Right renal pelvis (tissue), 4 donors: ENCODE measurements at places on chromosomes 5 and 9.

DNA sequence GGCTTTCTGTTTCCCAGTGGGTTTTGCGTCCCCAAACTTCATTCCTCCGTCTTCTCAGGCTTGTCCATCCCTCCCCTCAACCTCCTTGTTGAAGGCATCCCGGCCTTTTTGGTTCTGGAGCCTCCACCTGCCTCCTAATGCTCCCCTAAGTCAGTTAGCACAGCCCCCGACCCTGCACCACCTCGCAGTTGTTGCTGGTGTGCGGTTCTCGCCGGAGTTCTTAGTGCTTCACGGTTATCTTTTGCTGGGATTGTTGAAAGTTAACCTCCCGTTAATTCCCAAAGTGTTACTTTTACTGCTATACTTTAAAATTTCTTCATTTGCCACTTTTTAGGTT, 447 bp downstream of the UBLCP1 start:
- no peak for DNase-seq

DNA sequence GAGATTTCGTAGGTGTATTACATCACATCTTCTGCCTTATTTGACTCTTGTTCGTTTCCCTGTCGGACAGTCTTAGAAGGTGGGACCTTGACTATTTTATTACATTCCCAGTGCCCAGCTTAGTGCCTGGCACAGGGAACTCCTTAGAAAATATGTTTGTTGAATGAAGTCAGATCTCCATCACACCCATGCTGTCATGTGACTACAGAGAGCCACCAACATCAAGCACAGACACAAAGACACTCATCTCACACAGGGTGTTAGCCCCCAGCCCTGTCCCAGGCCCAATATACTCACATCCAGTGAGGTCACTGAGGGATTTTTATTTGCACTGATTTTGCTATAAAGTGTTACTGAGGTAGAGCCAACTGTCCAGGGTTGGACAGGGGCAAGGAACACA, 692 bp upstream of the SRA1 start:
- DNase-seq, result no peak

- no peak for DNase-seq
Observed at GRCh38 chr5:91957666-91958065, 574.5 kb upstream of the ARRDC3 start.

- no peak for DNase-seq
Observed at GRCh38 chr5:54703565-54704255, 186.2 kb downstream of the SNX18 start.

- DNase-seq, result no peak
Observed at GRCh38 chr9:108270051-108270450, 585.7 kb downstream of the ACTL7B start.
